ENCODE measurements at places on chromosomes 2 and 18.

- peak; percentile 40 for DNase-seq
These were observed 25.4 kb downstream of the POLR1A start for GRCh38 chr2:86079981-86080911.

DNA sequence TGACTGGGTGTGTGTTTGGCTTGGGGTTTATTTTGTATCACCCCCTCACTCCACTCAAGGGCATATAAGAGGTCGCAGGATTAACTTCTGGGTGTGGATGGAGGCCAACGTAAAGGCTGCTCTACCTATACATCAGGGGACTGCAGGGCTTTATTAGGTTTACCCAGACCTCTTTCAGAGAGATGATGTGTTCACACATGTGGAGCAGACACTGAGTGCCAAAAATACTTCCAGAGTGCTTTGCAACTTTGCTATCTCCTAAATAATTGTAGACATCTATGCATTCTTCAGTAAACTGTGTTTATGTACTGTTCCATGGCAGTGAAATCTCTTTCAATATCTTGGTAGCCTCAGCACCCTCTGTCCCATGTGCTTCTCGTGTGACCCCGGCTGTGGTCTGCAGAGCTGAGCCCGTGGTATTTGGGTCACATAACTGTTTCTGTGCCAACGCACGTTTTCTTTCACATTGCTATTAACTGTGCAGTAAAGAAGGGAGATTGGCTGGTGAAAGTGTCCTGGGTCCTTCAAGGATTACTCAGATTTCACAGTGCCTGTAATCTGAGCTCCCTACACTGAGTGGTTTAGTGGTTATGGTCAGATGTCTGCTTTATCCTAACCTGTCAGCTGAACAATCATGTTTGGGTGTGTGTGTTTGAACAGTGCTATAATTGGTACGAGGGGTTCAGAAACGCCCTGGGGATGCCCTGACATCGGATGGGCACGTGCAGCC lies 208.1 kb downstream of the VAPA start:
- DNase-seq: no peak

GRCh38 chr18:55240978-55241377 lies 281.7 kb upstream of the CCDC68 start:
- no peak for DNase-seq

GRCh38 chr2:212337036-212337435 lies 201.6 kb downstream of the ERBB4 start:
- DNase-seq: no peak

GRCh38 chr2:9918275-9918674 lies 33.2 kb upstream of the GRHL1 start:
- no peak for DNase-seq

- no peak for DNase-seq
These were observed 111.9 kb upstream of the MAPRE2 start for GRCh38 chr18:34929336-34929780.

DNA sequence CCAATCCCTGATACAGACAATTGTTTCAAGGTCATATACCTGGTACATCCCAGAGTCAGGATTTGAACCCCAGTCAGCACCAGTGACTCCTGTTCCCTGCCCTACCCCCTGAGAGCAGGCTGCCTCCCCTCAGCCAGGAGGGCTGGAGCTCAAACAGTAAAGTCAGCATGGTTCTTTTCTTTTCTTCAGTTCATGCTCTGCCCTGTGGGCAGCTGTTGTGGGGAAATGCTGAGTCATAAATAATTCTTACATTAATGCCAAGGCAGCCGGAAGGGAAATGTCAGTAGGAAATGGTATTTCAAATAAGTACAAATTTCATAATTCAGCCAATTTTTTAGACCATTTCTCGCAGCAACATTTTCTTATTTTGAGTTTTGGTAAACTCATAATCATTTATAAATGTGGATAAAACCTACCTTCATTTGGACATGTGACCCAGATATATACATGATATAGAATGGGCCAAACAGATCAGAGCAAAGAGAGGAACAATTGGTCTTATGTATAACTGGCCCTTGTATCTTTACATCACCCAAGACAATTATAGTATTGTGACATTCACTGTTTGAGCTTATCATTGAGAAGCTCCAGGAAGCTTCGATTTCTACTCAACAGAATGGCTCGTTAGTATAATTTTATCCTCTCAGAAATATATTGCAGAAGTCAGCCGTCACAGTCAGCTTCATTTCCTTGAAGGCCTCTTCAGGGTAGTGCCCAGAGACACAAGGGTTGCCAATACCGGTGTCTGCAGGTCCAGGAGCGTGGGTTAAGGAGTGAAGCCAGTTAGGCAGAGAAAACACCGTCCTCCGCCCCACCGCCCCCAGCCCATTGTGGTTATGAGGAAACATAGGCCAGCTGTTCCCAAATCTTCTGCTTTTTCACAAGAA lies 28.0 kb upstream of the SCYGR1 start:
- no peak for DNase-seq

GRCh38 chr2:237483018-237483731 lies 3.9 kb upstream of the MLPH start:
- no peak for DNase-seq

DNA sequence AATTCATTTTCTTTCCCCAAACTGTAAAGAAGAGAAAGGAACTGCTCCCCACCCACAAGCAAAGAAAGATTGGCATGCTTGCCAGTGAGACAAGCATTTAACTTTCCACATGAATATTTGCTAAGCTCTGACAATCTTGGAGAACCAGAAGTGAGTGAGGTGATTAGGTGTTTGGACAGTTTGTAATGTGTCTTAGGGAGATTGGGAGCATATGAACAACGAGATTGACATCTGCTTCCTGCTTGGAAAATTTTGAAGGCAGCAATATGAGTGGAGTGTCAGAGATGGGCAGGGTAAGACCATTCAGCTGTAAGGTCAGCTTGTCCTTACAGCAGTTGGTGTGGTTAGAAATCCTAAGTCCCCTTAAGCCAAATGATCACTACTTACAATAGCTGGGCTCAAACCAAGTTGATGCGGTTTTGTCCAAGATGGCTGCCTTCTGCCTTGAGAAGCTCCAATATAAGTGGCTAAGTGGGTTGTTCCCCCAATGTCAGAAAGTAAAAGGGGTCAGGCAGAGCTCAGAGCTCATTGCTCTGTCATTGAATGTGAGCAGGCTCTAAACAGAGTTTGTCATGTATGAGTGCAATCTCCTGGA lies 36.0 kb upstream of the GALNT5 start:
- DNase-seq: no peak

- no peak for DNase-seq
These were observed 21.2 kb downstream of the OSR1 start for GRCh38 chr2:19337202-19337601.

- peak; percentile 11 for DNase-seq
These were observed 4.9 kb upstream of the HS6ST1 start for GRCh38 chr2:128323555-128323931.

DNA sequence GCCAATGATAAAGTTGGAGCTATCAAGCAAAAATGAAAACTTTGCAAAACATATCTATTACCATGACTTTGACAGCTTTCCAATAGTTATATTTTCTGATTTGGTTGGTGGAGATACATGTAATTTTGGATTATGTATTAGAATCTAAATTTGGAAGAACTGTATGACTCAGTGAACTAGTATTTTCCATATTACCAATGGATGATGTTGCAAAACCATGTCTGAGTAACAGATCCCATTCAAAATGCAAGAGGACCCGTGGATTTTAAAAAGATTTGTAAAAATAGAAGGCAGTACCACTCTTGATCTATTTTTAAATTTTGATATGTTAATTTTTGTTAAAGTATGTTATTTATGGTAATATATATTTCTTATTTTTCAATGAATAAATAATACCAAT lies 83.0 kb downstream of the TAF4B start:
- DNase-seq: no peak

DNA sequence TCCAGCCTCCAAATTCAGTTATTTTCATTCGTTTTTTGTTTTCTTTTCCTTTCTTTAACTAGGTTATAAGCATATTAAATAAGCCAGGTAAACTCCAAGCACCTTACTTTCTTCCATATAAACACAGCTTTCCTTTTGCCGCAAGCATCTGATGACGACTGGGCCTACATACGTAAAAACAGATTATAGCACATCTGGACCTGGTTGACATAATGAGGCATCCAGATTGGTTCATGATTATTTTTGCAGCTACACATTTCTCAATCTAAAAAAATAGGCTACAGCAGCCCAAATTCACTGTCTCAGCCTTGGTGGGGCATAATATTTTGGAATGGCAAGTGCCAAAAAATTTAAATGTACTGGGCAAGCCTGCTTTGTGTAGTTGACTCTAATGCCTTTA lies 7.7 kb downstream of the CYP1B1 start:
- no peak for DNase-seq

DNA sequence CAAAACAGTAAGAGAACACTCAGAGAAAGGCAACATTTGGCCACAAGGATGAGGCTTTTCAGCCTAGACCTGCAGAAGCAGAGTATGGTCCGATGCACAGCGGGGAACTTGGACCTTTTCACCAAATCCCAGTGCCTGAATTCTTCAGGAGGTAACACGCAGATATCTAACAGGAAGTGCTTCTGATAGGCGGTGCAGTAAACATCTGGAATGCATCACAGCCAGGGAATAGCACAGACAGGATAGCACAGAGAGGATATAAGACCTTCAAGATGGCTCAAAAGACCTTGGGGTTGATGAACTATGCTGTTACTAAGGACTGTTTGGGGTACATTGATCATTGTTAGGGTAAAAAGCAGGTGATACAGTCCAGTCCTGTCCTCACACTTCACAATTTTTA lies 1.7 kb downstream of the TMEM127 start:
- no peak for DNase-seq

DNA sequence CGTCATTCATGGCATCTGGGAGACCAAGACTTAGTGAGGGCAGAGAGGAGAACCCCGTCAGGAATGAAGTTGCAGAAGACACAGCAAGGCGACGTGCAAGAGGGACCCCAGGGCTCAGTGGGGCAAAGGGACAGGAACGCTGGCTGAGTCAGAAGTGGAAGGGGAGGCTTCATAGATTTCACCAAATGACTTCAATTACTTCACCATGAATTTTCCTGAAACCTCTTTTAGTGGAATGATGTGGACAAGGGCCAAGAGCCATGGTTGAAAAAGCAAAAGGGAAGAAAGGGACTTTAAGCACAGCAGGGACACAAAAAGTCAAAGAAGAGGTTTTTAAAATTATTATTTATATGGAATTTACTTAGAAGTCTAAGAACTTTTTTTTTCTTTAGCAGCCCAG lies 141.6 kb upstream of the PID1 start:
- DNase-seq: no peak

GRCh38 chr2:121502781-121503180 lies 27.9 kb upstream of the RNU4ATAC start:
- DNase-seq: no peak

DNA sequence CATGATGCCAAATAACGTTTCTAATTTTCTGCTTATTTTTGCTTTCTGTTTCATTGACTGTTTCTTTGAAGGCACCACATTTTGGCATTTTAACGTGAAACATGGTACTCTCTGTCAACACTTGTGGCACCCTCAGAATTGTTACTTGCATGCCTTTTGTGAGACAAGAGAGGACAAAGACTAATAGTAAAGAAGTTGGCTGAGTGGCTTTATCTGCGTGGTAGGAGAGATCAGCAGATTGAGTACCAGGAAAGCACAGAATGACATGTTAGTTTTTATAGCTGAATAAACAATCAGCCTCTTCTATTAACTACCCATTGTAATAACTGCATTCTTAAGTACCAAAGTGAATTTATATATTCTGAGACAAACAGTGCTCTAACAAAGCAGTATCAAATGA lies 8.6 kb downstream of the ZNF638 start:
- DNase-seq: no peak

- no peak for DNase-seq
These were observed 29.9 kb downstream of the FN1 start for GRCh38 chr2:215405722-215406581.

DNA sequence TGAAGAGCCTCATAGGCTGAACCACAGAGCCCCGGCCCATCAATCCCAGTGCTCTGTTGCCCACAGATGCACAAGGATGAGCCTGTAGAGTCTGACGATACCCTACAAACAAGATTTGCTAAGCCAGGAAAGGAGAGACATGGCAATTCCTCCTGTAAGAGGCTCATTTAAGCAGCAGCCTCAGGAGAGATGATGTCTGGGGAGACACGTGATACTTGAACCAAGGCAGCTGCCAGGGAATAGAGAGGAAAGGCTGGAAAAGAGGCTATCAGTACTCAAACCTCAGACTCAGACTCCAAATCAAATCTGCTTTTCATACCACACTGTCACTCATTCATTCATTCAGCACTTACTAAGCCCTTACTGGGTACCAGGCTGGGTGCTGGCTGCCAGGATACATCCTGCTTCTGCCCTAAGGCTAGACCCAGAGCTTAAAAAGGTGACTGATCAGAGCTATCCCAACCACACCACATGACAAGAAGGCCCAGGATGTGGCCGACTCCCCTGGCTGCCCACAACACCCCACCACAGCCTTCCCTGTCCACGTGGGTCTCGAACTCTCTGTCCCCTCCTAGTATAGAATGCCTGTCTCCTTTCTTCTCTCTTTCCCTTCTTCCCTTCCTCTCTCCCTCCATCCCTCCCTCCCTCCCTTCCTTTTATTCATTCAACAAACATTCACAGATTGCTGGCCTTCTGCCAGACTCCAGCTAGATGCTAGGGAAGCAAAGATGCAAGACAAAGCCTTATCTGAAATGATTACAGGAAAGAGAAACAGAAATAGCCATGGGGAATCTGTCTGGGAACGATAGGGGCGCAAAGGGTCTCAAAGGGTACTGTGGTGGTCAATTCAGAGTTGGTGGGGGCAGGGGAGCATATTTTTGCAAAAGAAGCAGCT lies 23.4 kb upstream of the KCNK3 start:
- no peak for DNase-seq

DNA sequence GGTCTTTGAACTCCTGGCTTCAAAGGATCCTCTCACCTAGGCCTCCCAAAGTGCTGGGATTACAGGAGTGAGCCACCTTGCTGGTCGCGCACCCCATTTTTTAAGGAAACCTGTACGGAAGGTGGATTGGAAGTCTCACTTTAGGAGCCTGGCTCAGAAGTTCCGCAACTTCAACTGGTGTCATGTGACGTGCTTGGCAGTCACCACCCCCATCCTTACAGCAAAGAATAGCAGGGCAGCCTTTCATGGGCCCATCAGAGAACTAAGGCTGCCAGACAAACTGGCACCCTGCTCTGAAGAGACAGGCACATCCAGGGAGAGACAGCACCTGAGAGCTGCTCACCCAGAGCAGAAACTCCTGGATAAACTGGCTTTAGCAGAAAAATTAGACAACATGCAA lies 3.3 kb upstream of the SLC66A2 start:
- DNase-seq: no peak

GRCh38 chr2:121960251-121960650 lies 204.8 kb downstream of the TSN start:
- no peak for DNase-seq

GRCh38 chr2:96233880-96234316 lies 25.3 kb upstream of the STARD7 start:
- DNase-seq: no peak

DNA sequence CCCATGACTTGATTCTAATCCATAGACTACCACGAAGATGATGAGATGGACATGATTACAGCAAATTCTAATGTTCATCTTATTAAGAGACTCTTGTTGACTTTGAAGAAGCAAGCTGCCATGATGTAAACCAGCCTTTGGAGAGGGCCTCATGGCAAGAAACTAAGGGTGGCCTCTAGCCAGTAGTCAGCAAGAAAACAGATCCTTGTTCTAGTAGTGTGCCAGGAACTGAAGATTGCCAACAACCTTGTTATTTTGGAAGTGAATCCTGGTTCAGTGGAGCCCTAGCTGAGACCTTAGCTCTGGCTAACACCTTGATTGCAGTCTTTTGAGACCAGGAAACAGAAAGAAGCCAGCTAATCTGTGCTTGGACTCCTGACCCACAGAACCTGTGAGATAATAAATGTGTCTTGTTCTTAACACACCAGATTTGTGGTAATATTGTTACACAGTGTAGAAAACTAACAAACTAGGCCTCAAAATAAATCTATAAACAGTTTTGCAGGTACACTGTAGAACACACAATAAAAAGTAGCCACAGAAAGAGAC lies 10.0 kb downstream of the PHOSPHO2 start:
- DNase-seq: no peak
